ENCODE measurements at places on chromosomes 11 and 22.

DNA sequence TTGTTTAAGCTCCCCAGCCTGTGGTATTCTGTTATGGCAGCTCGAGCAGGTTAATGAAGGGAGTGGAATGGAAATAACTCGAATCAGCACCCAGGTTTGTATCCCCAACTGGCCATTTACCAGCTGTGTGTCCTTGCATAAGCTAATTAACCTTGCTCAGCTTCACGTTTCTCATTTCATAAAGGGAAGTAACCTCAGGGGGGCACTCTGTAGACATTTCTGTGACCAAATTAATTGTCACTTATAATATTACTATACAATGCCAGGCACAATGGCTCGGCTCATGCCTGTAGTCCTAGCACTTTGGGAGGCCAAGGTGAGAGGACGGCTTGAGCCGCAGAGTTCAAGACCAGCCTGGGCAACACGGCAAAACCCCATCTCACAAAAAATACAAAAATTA is 13.8 kb downstream of the ADA2 start:
- DNase-seq, result no peak

GRCh38 chr11:114880442-114880841 is 202.1 kb downstream of the NXPE2 start:
- DNase-seq, result no peak

DNA sequence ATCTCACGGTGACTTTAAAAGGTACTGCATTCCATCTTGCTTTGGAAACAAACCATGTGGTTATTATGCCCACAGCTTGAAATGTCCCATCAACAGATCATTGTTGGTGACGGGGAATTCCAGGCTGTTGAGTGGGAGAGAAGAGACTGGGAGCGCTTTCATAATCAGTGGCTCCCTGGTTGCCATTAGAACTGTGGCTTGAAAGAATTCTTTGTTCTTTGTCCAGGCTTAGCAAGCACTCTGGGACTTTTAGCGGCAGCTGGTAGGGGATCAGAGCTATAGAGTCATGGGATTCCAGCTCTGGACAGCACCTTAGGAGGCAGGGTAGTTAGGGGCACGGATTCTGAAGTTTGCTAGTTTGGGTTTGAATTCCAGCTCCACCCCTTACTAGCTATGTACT is 22.0 kb downstream of the MMP20 start:
- DNase-seq, result no peak

GRCh38 chr11:17770048-17770652 is 35.6 kb downstream of the KCNC1 start:
- no peak for DNase-seq

GRCh38 chr11:68312780-68313573 is 586 bp downstream of the LRP5 start:
- no peak for DNase-seq

GRCh38 chr22:28950617-28951411 is 67.4 kb downstream of the ZNRF3 start:
- no peak for DNase-seq

DNA sequence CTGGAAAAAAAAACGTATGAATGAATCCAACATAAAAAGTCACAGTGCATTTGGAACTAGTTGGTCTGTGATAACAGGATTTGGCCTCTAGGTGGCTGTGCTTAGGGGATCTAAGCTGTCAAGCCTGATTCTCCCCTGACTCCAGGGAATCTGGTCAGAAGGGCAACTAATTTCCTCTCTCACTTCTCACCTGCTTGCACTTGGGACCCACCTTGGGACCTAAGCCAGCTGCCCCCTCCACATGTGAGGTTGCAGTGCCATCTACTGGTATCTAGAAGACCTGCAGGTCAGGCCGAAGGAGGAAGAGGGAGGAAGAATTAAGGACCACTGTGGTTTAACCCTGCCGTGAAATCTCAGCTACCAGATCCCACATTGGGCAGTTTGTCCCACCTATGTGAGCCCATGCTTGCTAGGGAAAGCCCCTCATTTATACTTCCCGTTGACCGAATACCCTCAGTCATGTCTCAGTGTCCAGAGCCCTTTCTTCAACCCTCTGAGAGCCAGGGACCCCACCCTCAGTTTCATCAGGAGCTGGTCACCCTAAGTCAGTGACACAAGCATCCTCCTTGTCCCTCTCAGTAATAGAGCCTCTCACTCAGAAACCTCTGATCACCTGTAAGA is 33.2 kb upstream of the CAVIN3 start:
- peak; percentile 7 for DNase-seq

GRCh38 chr11:17229481-17230152 is 21.8 kb upstream of the PIK3C2A start:
- DNase-seq, result no peak

DNA sequence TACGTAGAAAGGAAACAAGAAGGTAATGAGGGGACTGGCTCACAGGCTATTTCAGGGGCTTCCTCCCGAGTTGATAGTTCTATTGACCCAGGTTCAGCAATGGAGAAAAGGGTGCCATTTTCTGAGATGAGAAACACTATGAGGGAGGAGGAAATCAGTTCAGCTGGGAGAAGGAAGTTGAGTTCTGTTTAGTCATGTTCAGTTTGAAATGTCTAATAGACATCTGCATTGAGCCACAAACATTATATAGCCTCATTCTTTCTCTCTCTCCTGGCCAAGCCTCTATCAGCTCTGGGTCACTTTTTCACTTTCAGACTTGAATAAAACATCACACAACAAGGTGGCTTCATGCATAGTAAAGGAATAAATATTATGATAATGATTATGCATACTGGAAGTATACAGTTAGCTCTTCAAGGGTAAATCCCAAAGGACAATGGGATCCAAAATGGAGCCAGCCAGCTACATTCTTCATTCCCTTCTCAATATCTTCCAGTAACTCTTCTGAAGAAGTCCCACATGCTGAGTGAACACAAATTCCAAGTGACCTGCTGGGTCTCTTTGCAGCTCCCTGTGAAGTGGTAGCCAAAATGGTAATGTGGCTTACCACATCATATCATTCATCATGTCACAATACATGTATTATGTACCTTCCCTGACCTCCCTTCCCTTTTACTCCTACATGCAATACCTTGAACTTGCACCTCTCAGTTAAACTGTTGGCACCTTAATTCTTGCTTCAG is 80.9 kb upstream of the CD44 start:
- no peak for DNase-seq

- no peak for DNase-seq
Measured at GRCh38 chr11:117559698-117560097, 232.0 kb downstream of the CEP164 start.

GRCh38 chr11:60872961-60873524 is 5.7 kb downstream of the ZP1 start:
- DNase-seq, result no peak

DNA sequence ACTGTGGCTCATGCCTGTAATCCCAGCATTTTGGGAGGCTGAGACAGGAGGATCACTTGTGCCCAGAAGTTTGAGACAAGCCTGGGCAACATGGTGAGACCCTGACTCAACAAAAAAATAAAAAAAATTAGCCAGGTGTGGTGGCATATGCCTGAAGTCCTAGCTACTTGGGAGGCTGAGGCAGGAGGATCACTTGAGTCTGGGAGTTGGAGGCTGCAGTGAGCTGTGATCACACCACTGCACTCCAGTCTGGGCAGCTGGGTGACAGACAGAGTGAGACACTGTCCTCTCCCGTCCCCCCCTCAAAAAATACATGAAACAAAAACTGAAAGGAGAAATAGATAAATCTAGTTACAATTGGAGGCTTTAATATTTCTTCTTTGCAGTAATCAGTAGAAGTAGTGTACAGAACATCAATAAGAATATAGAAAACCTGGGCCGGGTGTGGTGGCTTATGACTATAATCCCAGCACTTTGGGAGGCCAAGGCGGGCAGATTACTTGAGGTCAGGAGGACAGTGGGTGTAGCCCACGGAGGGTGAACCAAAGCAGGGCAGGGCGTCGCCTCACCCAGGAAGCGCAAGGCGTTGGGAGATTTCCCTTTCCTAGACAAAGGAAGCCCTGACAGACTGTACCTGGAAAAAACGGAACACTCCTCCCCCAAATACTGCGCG is 19.6 kb upstream of the DLAT start:
- DNase-seq, result no peak

- DNase-seq, result no peak
Measured at GRCh38 chr22:48089601-48090331, 1327.3 kb downstream of the TBC1D22A start.

DNA sequence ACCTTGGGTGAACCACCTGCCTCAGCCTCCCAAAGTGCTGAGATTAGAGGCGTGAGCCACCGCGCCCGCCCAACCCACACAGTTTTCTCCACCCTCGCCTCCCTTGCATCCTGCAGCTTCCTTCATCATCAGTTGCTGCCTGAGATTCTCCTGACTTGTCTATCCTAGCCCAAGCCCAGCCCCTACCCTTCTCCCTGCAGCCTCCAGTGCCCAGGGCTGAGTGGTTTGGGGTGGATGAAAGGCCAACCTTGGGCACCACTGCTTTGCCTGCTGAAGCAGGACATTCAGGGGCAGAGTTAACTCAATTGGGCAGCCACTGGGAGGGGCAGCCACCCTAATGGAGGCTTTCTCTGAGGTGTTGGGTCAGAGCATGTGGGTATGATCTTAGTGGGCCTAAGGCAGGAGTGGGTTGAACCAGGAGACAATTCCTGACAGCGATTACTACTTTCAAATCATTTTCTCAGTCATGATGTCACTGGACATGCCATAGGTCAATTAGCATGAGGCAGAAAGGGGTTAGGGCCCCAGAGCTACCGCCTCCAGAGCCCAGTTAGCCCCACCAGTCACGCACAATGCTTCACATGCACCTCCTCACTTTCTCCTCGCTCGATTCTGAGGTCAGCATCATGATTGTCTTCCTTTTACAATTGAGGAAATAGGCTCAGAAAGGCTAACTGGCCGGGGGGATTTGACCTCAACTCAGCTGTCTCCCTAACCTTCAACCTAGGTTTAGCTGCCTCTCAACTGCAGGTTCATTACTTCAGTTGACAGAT is 1.0 kb upstream of the FKBP2 start:
- DNase-seq, result no peak

GRCh38 chr11:75593286-75593915 is 31.3 kb downstream of the SERPINH1 start:
- DNase-seq, result no peak

DNA sequence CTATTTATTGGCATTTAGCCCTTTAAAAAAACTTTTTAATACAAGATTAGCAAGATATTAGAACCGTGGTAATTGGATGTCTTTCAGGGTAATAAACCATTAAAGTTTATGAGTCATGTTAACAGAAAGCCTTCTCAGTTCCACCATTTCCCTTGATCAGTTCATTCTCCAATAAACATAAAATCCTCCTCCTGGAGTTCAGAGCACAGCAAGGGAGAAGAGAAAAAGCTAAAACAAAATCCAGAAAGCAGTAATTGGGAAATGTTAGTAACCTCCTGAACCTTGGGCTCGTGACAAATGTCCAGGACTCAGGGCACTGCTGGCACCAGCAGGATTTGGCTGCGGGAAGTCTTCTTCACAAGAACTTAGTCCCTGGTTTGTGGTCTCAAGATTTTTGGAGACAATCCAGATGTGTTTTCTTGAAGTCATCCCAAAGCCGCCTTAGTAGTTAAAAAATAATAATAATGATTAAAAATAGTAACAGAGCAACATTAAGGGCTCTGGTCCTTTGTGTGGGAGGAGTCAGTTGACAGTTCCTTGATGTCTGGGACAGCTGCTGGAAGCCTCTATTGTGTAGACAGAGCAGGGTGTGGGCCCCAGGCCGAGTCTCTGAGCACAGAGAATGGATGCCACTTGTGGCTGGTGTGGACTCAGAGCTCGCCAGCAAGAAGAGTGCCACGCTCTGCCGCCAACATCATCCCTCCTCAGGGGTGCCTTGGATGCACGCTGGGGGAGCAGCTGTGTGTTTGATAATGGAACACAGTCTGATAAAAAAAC is 43.4 kb upstream of the PITPNB start:
- DNase-seq, result no peak

GRCh38 chr11:82942376-82942775 is 40.8 kb downstream of the DDIAS start:
- no peak for DNase-seq

DNA sequence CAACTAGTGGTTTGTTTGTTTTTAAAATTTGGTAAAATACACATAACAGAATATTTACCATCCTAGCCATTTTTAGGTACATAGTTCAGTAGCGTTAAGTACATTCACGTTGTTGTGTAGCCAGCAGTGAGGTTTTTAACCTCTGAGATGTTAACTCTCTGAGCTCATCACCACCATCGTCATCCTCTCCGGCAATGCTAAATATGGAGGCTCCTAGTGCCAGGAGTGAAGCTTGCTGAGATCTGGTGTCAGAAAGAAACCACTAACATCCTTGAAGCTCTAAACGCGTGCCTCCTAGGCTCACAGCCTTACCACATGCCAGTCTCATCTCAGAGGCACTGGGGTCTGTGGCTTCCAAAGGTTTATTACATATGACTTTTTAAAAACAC is 330.2 kb upstream of the B3GAT1 start:
- DNase-seq, result no peak

DNA sequence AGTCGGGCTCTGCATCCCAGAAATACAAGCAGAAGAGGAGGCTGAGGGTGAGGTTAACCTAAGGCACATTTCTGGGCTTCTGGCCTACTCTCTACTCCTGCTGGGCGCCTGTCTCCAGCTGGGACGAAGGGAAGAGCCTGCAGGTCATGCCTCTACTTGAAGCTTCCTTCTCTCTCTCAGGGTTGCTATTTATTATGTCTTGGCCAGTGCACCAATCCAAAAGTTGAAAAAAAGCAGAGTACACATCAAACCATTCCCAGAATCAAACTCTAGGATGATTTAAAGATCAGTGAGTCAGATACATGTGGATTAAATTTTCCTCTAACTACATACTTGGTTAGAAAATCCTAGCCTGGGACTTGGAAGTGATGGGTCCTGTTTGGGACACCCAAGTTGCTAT is 60.2 kb upstream of the CDON start:
- DNase-seq, result no peak

- DNase-seq, result no peak
Measured at GRCh38 chr11:120854988-120855387, 168.9 kb upstream of the TBCEL start.

DNA sequence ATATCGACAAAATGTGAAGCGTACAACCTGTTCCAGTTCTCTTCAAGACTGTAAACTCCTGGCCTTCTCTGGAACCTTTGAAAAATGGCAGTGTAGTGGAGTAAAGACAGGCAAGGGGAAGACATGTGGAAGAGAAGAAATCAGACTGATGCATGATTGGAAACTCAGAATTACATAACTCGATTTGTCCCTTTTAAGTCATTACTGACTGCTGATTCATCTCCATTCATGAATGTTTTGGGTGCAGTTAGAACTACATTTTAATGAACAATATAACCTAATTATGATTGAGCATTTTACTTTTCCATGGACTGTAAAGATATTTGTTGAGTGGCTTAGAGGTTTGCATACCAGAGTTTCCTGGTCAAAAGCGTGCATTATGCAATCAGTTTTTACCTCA is 32.9 kb downstream of the FAT3 start:
- no peak for DNase-seq

- DNase-seq, result no peak
Measured at GRCh38 chr11:46840116-46840515, 6.0 kb downstream of the CKAP5 start.

- DNase-seq, result no peak
Measured at GRCh38 chr11:74546752-74547151, 45.6 kb upstream of the POLD3 start.
